ENCODE measurements at places on chromosomes 7 and 10. TPM values are rescaled to one million over a fixed set of nuclear protein-coding genes. Genes with fewer than 3 reads are reported as not detected.

The SFTPA1 gene
- not detected for total RNA-seq

The EGFR gene
- 12.8 TPM for total RNA-seq

The CPVL gene
- total RNA-seq, result 20.3 TPM

The C10orf53 gene
- total RNA-seq, result 0.25 TPM

The PON3 gene
- not detected for total RNA-seq

The PNLIPRP3 gene
- not detected for total RNA-seq

The INPP5A gene
- total RNA-seq, result 36.3 TPM

The LIPK gene
- not detected for total RNA-seq

The C10orf67 gene
- not detected for total RNA-seq

The CPED1 gene
- not detected for total RNA-seq

The DRGX gene
- total RNA-seq, result 65.2 TPM

The CAV2 gene
- 1.7 TPM for total RNA-seq

The ITIH5 gene
- 0.29 TPM for total RNA-seq

The CDNF gene
- total RNA-seq, result 2.2 TPM

The CLRN3 gene
- total RNA-seq, result not detected

The MYOF gene
- 0.42 TPM for total RNA-seq

The SYCE1 gene
- total RNA-seq, result 0.78 TPM

The TAS2R4 gene
- 1.0 TPM for total RNA-seq

The NCF1 gene
- total RNA-seq, result 0.54 TPM

The FZD1 gene
- 4.9 TPM for total RNA-seq

The CDHR1 gene
- 6.1 TPM for total RNA-seq

The GPR85 gene
- 3.4 TPM for total RNA-seq

The TMEM184A gene
- 20.7 TPM for total RNA-seq

The JAKMIP3 gene
- 0.44 TPM for total RNA-seq

The NUTM2D gene
- total RNA-seq, result 11.3 TPM

The SLC13A1 gene
- total RNA-seq, result not detected

The SHH gene
- total RNA-seq, result not detected

The PRSS1 gene
- not detected for total RNA-seq

Data from glutamatergic neuron (in vitro differentiated cells).